ENCODE measurements at places on chromosomes 3 and 15.

DNA sequence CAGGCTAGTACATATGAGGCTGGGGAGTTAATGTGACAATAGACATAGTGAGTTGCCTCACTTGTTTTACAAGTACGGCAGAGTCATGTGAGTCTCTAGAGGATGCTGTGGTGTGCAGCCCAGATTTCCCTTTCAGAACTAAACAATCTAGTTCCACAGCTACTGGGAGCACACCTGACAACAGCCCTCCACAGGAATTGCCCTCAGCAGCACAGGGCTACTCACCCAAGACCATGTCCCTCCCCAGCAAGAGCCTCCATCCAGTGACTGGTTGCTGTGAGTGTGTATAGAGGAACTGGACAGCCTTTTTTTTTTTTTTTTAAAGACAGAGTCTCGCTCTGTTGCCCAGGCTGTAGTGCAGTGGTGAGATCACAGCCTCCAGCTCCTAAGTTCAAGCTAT lies 40.2 kb upstream of the UBE2E2 start:
- DNase-seq = no peak

DNA sequence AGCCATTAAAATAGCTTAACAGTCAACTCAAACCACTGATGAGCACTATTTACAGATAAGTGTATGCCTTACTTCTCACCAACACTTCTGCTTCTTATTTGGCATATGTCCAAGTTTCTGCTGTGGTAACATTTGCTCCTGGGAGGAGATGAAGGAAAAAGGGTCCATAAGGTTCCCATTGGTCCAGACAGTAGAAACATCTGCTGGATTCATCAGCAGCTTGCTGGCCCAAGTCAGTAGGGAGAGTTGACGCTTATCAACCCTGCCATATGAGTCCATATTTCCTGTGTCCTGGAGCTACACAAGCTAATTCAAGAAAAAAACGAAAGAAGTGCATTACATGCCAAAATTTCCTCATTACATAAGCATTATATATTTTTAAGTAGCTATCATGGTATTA lies 824.5 kb downstream of the CADM2 start:
- no peak for DNase-seq

- no peak for DNase-seq
Measured at GRCh38 chr3:158508481-158508880, 62.5 kb upstream of the MLF1 start.

GRCh38 chr15:100952566-100952965 lies 33.4 kb downstream of the LRRK1 start:
- no peak for DNase-seq

- no peak for DNase-seq
Measured at GRCh38 chr3:58164906-58165821, 45.6 kb downstream of the DNASE1L3 start.

DNA sequence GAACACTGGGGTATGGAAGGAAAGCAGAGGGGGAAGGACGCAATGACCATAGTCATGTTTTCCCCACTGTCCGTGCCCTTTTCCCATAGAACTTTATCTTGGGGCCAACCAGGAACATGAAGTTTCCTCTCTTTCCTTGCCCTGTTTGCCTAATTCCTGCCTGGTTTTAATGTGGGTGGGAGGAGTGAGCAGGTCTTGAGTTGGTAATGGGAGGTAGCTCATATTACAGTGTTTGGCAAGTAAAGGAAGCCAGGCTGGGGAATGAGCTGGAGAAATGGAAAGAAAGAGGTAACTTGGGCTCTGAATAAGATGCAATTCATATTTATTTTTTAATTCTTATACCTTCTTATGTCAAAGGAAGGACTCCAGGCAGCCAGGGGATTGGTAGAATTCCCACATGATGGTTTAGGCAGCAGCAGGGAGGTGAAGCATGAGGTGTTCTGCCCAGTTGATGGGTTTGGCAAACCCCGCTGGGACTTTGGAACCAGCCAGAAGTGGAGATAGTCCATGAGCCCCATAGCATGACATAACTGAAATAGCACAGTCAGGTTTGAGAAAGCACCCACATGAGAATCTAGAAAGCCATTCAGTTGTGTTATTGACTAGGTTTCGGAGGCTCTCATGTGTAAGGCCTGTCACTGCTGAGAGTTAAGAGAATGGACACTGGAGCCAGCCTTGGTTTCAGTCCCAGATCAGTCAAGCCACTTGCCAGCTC lies 60.0 kb downstream of the CCK start:
- DNase-seq = no peak

GRCh38 chr15:80450811-80451321 lies 46.7 kb downstream of the ARNT2 start:
- DNase-seq = no peak

DNA sequence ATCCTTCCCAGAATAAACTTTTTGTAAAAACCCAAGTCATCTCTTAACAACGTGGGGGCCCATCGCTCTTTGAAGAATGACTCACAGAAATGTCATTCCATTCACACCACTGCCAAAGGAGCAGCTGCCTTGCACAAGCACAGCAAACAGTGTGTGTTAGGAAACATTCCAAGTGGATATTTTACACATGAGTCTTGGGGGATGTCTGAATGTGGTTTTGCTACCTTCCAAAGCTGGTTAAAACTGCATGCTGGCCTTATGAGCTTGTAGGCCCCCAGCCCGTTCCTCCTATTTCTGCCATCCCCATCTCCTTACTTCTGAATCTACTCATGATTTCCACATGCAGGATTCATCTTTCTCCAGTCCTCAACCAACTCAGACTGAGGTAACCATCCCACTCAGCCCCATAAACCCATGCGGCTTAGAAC lies 130.8 kb downstream of the CPNE4 start:
- no peak for DNase-seq

DNA sequence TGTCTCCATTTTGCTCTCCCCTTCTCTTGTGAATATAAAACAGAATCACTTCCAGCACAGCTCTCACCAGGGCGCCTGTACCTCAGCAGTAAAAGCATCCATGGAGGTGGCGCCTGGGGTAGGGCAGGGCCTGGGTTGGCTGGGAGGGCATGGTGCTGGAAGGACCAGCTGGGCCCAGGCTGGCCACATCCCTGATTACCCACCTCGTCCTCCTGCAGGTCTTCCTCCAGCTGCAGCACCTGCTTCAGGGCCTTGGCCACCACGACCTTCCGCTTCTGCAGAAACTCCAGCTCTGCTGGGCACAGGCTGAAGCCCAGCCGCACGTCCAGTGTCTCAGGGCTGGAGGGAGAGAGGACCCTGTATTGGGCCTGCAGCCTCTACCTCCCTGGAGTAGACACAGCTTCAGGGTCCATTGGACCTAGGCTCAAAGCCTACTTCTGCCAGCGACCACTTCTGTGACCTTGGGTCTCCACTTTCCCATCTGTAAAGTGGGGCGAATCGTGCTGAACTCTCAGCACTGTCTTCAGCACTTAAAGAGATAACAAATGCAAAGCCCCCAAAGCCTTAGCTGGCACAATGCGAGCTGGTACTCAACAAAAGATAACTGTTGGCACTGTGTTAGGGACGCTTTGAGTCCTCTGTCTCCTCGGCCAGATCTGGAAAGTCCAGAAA lies 23.8 kb downstream of the PLA2G4E start:
- no peak for DNase-seq

All from activated T-cell treated with anti-CD3 and anti-CD28 coated beads, Interleukin-2, amount 50 U/mL, for 1 hour (primary cell).